Esophagus squamous epithelium (tissue), 5 donors: ENCODE measurements at places on chromosomes 3 and 15.

DNA sequence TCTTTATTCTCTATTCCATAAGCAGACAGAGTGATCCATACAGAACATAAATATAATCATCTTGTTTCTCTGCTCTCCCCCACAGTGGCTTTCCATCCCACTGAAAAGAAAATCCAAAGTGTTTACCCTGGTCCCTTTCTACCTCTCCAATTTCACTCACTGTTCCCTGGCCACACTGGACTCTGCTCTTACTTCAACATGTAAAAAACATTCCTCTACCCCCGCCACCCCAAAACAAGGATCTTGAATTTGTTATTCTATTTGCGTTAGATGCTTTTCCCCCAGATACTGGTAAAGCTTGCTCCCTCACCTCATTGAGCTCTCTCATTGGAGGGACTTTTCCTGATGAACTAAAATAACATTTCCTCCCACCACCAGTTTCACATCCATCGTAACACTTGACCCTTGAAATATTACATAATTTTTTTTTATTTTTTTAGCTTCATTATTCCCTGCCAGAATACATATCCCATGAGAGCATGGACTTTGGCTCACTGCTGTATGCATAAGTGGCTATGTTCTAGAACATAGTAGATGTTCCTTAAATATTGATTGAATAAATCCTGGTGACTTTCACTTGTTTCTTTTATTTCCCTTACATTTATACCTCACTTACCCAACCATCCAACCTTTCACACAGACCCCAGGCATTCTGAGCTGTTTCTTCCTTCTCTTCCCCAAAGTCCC, 162.7 kb upstream of the MEIS2 start:
- no peak for DNase-seq

- no peak for DNase-seq
Measured at GRCh38 chr3:195893516-195893915, 14.8 kb downstream of the TNK2 start.

DNA sequence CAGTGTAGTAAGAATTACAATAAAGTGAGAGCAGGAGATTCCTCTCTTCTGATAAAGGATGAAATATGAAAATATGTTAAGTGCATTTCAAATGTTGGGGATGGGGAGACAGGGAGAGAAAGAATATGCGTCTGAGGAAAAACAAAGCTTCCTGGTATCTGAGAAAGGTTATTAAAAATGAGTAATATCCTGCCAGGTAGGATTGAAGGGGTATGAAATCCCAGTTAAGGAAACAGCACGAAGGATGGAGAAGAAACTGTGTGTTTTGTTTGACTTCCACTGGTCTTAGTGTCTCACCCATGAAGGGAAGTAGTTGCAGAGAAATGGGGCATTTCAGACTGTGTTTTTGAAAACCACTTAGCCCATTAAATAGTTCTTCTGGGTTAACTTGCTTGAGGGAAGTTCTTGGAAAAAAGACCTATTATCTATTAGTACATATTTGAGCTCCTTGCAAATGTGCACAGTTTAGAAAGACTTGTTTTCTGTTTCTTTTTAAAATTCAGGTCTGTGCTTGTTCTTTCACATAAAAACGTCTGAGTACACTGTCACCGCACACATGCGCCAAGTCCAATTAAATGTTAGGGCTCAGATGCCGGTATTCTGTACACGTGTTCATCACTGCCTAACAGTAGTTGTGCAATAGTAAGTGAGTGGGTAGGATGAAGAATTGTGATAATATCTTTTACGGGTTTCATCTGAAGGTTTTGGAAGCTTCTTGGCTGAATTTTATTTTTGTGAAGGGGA, 196.1 kb upstream of the P2RY1 start:
- no peak for DNase-seq

DNA sequence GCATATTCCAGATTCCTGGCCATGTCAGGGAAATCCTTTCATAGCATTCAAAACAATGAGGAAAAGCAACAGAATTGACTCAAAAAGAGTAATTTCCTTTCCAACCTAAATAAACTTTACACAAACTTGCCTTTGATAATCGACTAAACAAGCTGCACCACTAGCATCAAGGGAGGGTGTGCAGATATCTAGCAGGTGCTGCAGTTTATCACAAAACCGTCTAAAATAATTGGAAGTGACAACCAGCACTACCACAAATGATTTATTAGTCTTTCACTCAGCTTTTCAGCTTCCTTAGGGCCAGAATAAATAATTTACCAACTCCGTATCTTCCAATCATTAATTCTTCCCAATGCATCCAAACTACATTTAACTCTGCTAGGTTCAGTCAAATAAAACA, 71.7 kb downstream of the TBC1D5 start:
- no peak for DNase-seq

- no peak for DNase-seq
Measured at GRCh38 chr3:186208296-186208989, 99.6 kb upstream of the ETV5 start.

DNA sequence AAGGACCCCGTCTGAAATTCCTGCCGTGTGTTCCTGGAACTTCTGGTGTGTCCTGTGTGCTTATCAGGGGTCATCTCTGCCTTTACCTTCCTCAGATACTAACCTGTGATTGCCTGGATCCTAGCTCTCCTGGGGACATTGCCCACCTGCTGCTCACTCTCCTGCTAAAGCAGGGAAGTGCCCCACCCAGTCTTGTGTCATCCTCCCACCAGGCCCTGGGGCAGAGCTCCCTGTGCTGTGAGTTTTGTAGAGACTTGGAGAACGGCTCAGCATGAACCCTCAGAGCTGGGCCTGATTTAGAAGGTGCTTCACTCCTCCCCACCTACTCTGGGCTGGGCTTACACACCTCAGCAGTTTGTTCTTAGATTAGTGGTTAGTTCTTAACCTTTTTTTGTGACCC, 3.8 kb upstream of the TMEM44 start:
- DNase-seq = no peak

DNA sequence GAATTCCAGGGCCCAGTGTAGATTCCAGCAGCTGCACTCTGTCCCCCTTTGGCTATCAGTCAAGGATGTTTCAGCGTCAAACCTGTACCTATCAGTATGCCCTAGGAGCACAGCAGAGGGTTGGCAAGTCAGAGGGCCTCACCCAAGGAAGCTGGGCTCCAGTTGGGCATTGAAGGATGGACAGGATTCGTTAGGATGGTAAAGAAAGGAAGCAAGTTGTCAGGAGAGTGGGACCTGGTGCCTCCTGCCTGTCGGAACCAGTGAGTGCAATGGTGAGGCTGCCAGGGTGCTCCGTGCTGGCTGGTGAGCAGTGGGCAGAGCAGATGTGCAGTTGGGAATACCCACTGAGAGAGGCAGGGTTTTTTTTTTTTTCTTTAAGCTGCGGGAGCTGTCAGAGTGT, 157.2 kb downstream of the CHDH start:
- DNase-seq = no peak

GRCh38 chr15:63599401-63600000, 2.3 kb downstream of the FBXL22 start:
- peak; percentile 29 for DNase-seq

GRCh38 chr3:129892486-129892856, 1.0 kb downstream of the TMCC1 start:
- DNase-seq = no peak
